Activated T-cell treated with anti-CD3 and anti-CD28 coated beads, Interleukin-2, amount 50 U/mL, for 72 hours (primary cell): ENCODE measurements at places on chromosomes 4 and X. TPM values are rescaled to one million over a fixed set of nuclear protein-coding genes. Genes with fewer than 3 reads are reported as not detected.

The CACNA1F gene
- 3.4 TPM for total RNA-seq

The NUDT11 gene
- 4.2 TPM for total RNA-seq

The GALNTL6 gene
- total RNA-seq, result not detected

The KCND1 gene
- 7.6 TPM for total RNA-seq

The AWAT2 gene
- total RNA-seq, result not detected
